ENCODE measurements at places on chromosomes 1 and 21.
A peak's percentile ranks its signal among the peaks of the same experiment; 100 is the strongest.

- no peak for DNase-seq
These were observed 83.4 kb downstream of the ATF6 start for GRCh38 chr1:161849518-161849917.

DNA sequence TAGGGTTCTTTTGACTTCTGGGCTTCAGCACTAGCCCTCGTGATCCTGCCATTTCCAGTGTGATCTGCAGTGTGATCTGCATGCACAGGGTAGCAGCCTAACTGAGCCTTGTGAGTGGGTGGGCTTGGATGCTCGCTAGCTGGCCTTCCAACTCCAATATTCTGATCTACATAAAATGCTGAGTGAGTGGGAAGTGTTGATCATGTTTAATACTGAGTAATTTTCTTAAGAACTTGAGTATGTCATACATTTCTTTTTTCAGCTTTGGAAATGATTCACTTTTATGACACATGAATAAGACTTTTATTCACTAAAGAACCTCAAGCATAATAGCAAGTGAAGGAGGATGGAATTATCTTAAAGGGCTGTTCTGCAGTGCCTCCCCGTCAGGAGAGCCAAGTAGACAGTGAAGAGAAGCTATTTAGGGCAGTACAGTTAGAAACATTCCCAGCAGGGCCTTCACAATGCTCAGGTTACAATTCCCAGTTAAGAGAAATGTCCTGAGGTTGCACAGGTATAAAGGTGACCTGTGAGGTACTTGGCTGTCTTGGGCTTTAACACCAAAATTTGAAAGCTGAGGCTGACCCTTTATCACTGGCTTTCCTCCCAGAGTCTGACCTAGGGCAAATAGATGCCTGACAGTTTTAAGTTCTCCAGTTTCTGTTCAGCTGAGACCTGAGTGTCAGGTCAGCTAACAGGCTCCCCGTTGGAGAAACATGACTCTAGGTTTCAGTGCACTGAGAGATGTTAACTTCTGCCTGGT, 29.1 kb upstream of the LRRC8C start:
- no peak for DNase-seq

DNA sequence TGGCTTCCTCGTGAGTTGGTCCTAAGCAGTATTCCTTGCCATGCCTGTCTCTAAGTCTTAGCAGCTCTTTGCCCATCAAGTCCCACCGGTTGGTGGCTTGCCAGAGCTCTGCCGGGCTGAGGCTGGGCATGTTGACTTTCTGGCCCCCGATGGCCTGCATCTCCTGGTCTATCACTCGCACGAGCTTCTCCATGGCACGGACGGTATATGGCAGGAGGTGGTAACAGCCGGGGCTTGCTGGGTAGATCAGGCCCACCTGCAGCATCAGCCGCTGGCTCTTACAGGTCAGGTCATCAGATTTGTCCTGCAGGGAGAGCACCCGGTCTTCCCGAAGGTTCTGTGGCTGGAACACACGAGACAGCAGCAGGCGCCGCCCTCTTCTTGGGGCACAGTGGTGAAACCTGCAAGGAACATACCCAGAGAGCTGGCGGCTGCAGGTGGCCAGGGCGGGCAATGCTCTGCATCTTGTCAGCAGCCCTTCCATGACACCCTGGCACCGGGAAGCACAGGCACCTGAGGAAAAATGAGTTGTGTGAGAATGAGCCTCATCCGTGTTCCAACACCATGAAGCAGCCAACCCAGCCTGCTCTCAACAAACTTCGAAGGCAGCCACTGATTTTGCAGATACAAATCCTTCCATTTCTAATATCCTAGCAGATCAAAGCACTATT, 5.5 kb downstream of the PARS2 start:
- no peak for DNase-seq

DNA sequence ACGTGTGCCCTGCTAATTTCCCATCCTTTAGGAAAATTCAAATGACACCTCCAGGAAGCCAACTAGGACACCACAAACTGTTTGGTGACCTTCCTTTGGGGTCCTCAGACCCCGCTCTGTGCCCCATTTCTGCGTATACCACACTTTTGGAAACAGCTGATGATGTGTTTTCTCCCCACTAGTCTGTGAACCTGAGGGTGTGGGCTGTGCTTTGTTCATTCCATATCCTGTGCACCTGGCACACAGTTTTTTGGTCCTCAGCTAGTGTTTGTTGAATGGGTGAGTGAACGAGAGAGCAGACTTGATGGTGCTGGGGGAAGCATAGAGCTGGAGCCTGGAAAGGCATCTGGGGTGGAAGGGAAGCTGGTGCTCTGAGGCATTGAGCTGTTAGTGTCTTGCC, 48.6 kb downstream of the RPS6KA1 start:
- no peak for DNase-seq

DNA sequence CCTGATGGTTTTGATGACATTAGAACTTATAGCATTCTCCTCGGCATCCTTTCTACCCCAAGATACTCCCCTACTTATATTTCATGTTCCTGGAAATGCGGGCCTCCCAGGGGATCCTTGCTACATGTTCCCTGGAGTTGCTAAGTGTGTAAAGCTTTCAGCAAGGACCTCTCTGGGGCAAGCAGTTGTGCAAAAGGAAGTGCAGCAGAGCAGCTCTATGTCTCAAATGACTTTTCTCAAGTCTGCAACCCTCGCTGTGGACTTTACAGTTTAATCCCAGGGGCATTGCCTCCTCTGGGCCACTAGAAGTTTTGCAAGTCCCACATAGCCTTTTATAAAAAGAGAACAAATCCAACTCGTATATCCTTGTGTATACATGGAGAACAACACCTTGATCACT, 20.8 kb upstream of the MNDA start:
- DNase-seq, result no peak

- no peak for DNase-seq
These were observed 94.1 kb downstream of the ADARB1 start for GRCh38 chr21:45168522-45168921.

GRCh38 chr1:56491441-56491840, 87.9 kb downstream of the PLPP3 start:
- DNase-seq, result no peak

DNA sequence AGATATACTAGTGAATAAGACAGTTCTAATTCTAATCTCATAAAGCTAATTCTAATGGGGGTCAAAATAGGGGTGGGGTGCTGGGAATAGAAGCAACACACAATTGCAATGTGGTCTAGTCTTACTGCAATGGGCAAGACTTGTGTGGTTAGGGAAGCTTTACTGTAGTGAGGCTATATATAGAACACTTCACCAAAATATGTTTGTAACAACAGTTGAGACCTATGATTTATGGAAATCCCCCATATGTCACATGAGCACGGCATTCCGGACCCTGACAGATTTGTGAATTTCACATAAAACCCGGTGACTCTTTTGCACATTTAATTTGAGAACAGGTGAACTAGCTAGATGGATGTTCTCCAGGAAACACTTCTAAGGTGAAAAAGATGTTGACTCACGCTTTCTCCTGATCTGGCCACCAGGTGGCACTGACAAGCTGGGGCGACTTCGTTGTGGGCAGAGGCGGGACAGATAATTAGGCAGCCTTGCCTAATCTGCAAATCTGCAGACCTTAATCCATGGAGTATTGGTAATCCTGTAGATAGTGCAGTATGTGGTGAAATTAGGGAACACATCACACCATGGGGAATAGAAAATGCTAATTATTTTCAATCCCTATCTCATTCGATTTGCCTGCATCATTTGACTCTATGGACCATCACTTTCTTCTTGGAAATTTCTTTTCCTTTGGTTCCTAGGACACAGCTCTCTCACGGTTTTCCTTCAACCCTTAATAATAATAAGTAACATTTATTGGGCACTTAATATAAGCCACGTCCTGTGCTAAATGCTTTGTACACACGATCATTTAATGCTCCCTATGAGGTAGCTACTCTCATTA, 37.7 kb downstream of the KIAA0040 start:
- peak; percentile 70 for DNase-seq

GRCh38 chr1:172134087-172134731, 286.3 kb upstream of the C1orf105 start:
- DNase-seq, result no peak

GRCh38 chr1:237938553-237938952, 47.8 kb upstream of the ZP4 start:
- DNase-seq, result no peak

GRCh38 chr1:7103874-7104273, 318.6 kb downstream of the CAMTA1 start:
- no peak for DNase-seq

GRCh38 chr1:152110860-152111514, 4.3 kb downstream of the TCHH start:
- peak; percentile 4 for DNase-seq

DNA sequence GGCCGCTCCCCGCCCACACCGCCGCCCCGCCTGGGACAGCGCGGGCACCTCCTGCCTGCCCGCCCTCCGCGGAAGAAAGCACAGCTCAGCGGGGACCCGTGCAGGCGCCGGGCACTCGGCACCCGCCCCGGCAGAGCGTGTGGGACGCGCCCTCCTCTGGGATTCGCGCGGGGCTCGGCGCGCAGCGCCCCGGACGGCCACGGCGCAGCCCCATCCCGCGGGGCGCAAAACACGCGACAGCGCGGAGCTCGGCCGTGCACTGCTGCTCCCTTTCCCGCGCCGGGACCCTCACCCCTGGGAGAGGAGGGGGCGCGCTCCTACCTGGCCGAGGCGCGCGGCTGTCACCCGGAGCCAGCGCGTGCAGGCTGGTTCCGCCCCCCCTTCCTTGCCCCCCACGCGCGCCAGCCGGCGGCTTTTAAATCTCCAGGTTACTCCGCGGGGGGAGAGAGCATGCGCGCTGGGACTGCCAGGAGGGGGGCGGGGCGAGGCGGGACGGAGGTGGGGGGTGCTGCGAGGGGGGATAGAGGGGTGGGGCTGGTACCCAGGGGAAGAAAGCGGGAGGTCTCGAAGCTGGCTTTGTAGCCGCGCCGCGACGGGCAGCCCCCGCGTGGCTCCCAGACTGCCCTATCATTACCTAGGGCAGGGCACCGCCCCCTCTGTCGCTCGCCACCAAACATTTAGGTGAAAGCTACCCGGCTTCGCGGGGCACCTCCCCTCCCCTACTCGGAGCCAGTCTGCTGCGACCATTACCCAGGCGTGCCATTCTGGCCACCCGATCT, at the start of gene SLC45A3:
Gene SLC45A3 (minus strand): TSS at position 437 of the 779 bp plus-strand sequence. CDS start 15,853 bp downstream, outside the sequence.
- DNase-seq, result no peak

- no peak for DNase-seq
These were observed 129.8 kb downstream of the S1PR1 start for GRCh38 chr1:101366513-101367215.

Measured in T-helper 9 cell (primary cell).